ENCODE measurements at places on chromosomes 5 and 9.

GRCh38 chr5:80277191-80277590 is 21.3 kb upstream of the SERINC5 start:
- DNase-seq = no peak

DNA sequence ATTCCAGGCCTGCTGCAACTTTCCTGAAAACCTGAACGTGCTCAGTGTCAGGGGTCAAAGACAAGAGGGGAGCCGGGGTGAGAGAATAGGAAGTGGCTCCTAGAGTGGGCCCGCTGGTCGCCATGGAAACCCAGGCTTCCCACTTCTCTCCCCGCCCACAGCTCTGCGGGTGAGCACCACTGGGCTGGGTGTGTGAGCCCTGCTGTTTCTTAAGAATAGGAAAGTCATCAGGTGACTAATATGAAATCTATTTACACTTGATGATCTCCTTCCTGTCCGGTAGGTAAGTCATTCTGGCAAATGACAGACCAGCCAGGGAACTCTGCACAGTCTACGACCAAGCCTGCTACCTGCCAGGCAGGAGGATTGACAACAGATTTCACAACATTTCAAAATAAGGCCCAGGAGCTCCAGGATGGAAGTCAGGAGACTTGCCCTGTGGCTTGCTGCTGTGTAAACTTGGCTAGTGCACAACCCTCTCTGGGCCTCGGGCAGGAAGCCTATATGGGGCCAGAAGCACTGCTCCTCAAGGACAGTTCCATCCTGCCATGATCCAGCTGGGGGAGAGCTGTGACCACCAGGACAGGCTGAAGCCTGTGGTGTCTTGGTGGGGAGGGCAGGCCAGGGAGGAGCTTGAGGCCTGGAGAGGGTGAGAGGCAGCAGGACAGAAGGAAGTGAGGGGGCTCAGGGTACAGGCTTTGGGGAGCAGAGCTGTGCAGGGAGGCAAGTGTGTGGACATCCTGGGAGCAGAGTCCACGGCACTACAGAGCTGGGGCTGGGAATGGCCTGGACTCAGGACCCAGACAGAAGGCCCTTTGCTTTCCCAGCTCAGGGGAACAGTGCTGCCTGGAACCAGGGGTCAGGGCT is 60.6 kb downstream of the SHB start:
- DNase-seq = no peak

GRCh38 chr5:111461934-111462333 is 50.4 kb downstream of the STARD4 start:
- no peak for DNase-seq

DNA sequence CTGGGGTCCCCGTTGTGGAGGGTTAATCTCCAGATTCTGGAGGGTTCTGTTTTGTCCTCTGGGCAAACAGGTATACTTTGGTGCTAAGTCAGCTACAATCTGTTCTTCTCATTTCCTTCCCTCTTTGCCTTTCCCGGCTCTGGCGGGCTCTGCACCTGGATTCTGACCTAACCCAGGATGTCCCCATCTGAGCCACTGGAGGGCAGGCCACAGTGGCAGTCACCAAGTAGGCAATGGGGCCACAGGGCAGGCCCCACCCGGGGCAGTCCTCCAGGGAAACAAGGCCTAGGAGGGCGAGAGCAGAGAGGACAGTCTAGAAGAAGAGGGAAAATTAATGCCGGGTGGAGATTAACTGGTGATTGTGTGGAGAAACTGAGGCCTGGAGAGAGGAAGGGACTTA is 40.4 kb upstream of the HRH2 start:
- no peak for DNase-seq

- DNase-seq = no peak
Measured at GRCh38 chr9:70485273-70485858, 70.9 kb upstream of the KLF9 start.

GRCh38 chr9:35341021-35341420 is 148.9 kb upstream of the RUSC2 start:
- DNase-seq = no peak

DNA sequence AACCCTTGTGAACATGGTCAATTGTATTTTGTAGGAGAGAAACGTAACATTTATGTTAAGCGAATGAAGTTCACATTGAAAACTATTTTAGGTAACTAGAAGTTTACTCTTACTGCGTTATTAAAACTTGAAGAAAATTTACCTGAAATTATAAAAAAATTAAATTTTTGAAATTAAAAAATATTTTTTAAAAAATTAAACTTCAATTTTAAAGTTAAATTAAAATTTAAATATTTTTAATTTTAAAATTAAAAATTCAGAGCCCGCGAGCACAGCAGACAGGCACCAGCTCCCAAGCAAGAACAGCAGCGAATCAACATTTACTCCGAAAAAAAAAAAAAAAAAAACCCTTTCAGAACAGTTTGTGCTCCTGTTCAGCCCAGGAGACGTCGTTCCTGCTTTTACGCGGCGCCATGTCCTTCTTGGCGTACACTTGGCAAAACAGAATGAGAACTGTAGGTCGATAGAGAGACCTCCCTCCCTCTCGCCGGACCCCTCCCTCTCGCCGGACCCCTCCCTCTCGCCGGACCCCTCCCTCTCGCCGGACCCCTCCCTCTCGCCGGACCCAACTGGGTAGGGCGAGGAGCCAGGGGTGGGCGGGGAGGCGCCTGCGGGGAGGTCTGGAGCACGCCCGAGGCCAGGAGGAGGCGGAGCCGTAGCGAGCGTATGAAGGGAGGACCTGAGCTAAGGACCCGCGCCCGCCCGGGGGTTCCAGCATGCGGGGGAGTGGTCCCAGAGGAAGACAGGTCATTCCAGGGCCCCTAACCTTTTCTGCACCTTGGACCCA is 235.8 kb downstream of the ROR2 start:
- DNase-seq = no peak

- DNase-seq = no peak
Measured at GRCh38 chr5:2738700-2739359, 12.6 kb downstream of the IRX2 start.

- DNase-seq = no peak
Measured at GRCh38 chr9:38233796-38234355, 158.6 kb upstream of the ALDH1B1 start.
